ENCODE measurements at places on chromosomes 16 and 17.

DNA sequence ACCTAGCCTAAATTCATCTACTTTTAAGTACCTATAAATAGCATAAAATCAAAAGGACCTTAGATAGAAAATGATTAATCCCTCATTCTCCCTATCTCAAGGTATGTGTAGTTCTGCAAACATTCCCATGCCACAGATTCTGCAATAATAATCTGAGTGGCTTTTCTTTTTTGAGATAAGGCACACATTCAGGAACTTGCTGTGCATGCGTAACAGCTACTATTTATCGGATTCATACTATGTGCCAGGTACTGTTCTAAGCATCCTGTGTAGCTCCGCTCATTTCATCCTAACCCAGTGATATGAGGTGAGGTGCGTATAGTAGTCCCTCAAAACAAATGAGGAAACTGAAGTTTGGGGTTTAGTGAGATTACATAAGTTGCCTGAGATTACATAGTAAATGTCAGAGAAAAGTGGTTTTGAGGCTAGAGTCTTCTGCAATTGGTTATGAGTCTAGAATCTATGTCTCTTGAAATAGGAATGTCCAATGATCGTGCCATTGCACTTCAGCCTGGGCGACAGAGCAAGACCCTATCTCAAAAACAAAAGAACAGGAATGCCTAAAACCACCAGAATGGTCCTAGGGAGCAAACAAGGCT lies 2.0 kb upstream of the ZNF263 start:
- DNase-seq: no peak

- no peak for DNase-seq
These were observed 10.2 kb downstream of the PITPNM3 start for GRCh38 chr17:6546069-6546718.

DNA sequence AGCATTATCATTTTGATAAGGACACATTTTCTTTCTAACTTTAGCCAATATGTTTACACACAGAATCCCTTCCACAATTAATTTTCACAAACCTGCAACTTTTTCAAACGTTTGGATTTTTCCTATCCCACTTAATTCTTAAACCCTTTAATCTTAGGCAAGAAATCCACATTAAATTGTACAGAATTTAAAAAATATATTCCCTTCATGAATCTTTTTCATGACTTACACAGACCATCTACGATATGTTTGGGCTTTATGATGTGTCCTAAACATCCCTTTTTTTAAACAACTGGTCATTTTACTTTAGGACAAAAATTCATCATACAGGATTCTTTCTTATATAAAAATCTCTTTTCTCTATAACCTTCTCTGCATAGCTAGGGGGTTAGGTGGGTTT lies 241.5 kb upstream of the CNTNAP4 start:
- DNase-seq: no peak

- no peak for DNase-seq
These were observed 30.6 kb downstream of the OSBPL7 start for GRCh38 chr17:47791025-47791424.

GRCh38 chr16:73152386-73153125 lies 104.6 kb upstream of the ZFHX3 start:
- DNase-seq: no peak
